ENCODE measurements at places on chromosomes 2 and 18.

DNA sequence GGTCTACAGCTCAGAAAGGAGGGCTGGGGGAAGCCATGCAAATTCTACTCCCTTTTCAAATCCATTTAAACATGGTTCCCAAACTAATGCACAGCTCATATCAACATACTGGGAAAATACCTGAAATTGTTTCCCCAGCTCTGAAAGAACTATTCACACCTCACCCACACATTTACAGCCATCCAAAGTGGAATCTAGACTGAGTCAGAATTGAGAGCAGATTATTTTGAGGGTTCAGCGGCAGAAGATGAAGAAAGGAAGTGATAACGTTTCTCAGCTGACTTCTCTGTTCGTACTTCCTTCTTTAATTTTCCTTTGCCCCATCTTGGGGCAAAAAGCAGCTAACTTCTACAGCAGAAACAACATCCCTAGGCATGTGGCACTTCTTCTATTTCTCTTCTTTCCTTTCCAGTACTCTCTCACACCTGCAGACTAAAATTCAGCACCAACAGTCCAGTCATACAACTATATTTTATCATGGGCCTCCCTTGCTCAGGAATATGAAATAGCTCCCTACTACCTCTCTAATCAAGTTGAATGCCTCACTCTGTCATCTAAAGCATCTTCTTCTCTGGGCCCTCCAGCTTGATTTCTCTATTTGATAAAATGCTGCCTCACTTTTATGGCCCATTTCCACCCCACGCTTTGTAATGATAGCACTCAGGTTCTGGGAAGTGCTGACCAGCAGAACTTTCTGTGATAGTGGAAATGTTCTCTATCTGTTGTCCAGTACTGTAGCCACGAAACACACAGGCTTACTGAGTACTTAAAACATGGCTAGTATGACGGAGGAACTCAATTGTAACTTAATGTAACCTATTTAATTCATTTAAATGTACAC is 35.9 kb downstream of the ARHGAP25 start:
- DNase-seq, result no peak

GRCh38 chr18:51867767-51868166 is 472.2 kb upstream of the DCC start:
- peak; percentile 30 for DNase-seq

- DNase-seq, result no peak
Observed at GRCh38 chr2:238016526-238016925, 44.3 kb upstream of the SCLY start.

- DNase-seq, result peak; percentile 71
Observed at GRCh38 chr18:63844254-63844653, 43.3 kb upstream of the SERPINB2 start.

- DNase-seq, result no peak
Observed at GRCh38 chr2:237630216-237631000, 3.0 kb downstream of the LRRFIP1 start.

DNA sequence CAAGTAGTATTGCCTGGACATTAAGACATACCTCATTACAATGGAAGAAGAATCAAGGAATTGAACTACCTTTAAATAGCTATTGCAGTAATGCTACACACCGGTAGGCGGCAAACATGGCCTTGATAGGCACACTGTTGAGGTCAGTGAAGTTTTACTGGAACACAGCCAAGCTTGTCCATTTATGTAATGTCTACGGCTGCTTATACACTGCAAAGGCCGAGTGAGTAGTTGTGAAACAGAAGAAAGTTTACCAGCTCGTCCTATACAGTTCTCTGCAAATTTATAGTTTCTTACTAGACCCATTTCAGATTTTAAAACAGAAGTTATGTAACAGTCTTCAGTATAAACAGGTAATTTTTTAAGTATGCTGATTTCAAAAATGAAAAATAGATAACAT is 38.8 kb downstream of the PPP4R1 start:
- peak; percentile 98 for DNase-seq

- DNase-seq, result no peak
Observed at GRCh38 chr2:66173645-66174044, 261.3 kb upstream of the MEIS1 start.

DNA sequence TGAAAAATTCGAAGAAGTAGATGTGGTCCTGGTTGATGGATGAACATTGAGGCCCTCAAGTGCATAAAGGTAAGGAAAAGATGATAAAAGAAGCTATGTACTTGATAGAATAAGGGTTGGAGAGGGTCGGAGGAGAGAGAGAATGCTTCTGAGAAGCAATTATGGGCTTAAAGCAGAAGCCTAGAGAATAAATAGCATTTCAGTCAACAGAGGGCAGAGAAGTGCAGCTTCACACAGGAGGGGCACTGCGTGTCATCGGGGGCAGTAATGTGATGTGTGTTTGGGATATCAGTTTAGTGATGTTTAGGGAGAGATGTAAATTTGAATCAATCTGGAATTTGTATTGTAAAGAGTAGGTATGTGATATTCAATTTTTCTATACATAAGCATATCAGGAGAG is 334.5 kb downstream of the PIK3C3 start:
- no peak for DNase-seq

DNA sequence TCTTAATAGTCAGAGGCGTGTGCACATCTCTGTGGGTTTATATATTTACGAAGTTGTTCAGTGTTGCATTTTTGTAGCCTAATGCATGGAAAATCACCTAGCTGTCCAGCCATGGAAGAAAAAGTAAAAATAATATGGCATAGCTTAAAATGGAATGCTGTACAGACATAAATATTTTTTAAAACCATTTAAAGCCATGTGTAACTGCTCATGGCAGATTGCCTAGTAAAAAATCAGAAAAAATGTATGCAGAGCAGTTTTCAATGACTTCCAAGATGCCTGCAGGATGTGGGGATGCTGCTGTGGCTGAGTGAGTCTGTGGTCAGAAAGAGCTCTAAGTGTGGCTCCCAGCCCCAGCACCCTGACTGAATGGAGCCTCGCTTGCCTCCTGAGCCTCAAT is 64.8 kb upstream of the ALKAL2 start:
- DNase-seq, result no peak

- peak; percentile 86 for DNase-seq
Observed at GRCh38 chr2:220310451-220310861, 683.0 kb downstream of the SLC4A3 start.

GRCh38 chr18:43559507-43559906 is 282.2 kb upstream of the SYT4 start:
- no peak for DNase-seq

GRCh38 chr2:68568116-68568515 is 75.3 kb upstream of the PROKR1 start:
- DNase-seq, result no peak

DNA sequence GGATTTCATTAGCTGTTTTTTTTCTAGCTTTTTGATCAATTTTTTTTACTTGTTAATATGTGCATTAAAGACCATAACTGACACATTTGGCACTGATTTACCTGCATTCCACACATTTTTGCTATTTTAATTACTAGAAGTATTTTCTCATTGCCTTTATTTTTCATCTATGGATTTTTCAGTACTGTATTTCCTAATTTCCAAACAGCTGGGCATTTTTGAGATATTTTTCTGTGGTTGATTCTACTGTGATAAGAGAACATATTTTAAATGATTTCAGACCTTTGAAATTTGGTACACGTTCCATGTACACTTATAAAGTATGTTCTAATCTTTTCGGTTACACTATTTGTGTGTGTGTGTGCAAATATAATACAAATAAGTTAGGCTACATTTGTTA is 135.3 kb downstream of the PARD3B start:
- peak; percentile 43 for DNase-seq

DNA sequence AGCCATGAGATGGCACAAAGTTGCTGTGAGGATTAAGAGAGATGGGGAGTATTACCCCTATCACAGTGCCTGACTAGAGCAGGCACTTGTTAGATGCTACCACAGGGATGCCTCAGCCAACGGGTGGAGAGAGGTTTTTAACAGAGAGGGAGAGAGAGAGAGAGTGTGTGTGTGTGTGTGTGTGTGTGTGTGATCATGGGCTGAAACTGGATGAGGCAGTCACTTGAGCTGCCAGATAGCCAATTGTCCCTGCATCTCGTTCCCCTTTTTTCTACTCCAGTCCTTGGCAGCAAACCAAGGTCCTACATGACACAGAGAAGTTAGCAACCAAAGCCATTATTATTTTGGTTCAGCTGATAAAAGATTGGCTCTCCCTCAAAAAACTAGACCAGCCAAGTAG is 3.0 kb downstream of the CD8A start:
- peak; percentile 71 for DNase-seq

- no peak for DNase-seq
Observed at GRCh38 chr2:196992466-196992865, 66.0 kb upstream of the PGAP1 start.

DNA sequence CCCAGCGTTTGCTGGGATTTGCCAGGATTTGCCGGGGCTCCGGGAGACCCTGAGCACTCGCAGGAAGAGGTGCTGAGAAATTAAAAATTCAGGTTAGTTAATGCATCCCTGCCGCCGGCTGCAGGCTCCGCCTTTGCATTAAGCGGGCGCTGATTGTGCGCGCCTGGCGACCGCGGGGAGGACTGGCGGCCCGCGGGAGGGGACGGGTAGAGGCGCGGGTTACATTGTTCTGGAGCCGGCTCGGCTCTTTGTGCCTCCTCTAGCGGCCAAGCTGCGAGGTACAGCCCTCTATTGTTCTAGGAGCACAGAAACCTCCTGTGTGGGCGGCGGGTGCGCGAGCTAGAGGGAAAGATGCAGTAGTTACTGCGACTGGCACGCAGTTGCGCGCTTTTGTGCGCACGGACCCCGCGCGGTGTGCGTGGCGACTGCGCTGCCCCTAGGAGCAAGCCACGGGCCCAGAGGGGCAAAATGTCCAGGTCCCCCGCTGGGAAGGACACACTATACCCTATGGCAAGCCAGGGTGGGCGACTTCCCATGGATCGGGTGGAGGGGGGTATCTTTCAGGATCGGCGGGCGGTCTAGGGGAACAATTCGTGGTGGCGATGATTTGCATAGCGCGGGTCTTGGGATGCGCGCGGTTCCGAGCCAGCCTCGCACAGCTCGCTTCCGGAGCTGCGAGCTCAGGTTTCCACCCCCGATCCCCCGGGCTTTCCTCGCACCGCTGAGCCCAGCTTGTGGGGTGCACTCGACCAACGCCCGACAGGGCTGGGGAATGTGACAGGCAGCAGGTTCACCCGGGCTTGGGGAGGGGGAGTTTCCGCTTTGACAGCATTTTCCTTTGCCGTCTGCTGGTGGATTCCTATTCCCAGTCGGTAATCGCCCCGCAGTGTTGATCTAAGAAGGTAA is 2.8 kb downstream of the ONECUT2 start:
- peak; percentile 46 for DNase-seq

GRCh38 chr2:229270551-229271410 is at the start of gene PID1:
PID1 (minus strand) TSS chr2:229271287; CDS start chr2:229271043, 244 bp downstream.
- peak; percentile 85 for DNase-seq

- peak; percentile 87 for DNase-seq
Observed at GRCh38 chr2:19835781-19836281, 66.0 kb downstream of the TTC32 start.

GRCh38 chr2:110828330-110828729 is 96.0 kb downstream of the ACOXL start:
- no peak for DNase-seq

DNA sequence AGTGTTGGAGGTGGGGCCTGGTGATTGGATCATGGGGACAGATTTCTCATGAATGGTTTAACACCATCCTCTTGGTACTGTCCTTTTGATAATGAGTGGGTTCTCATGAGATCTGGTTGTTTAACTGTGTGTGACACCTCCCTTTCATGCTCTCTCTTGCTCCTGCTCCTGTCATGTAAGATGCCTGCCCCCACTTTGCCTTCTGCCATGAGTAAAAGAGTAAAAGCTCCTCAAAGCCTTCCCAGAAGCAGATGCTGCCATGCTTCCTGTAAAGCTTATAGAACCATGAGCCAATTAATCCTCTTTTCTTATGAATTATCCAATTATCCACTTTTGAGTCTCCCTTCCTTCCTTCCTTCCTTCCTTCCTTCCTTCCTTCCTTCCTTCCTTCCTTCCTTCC is 317.7 kb downstream of the RDH14 start:
- no peak for DNase-seq

DNA sequence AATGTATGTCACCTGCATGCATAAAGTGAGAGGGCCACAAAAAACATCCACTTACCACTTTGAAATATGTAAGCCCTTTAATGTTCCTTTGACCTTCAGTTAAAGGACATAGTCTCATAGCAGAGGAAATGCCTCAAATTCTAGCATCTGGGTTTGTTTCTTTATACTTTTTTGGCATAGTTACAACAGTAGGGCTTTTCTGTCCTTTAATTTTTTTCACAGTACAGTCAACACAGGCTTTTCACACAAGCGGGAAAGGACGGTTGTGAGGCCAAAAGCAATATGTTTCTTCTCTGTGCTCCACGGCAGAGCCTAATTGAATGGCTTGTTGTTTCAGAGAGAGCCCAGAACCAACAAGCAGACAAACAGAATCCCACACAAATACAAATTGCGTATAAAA is 57.6 kb downstream of the CRIM1 start:
- DNase-seq, result peak; percentile 37
